Activated naive CD4-positive, alpha-beta T cell treated with anti-CD3 and anti-CD28 coated beads, Interleukin-2, amount 50 U/mL, for 72 hours (primary cell): ENCODE measurements at places on chromosomes 11 and 22. TPM values are rescaled to one million over a fixed set of nuclear protein-coding genes. Genes with fewer than 3 reads are reported as not detected.

The OR52H1 gene
- total RNA-seq, result not detected

- DNase-seq, result no peak
These were observed 6.8 kb upstream of the OR8B3 start for GRCh38 chr11:124405581-124405980.

The OR8D4 gene
- total RNA-seq, result not detected

GRCh38 chr11:114169821-114170220, 110.3 kb downstream of the ZBTB16 start:
- no peak for DNase-seq
